ENCODE measurements at places on chromosomes 3 and 15.

DNA sequence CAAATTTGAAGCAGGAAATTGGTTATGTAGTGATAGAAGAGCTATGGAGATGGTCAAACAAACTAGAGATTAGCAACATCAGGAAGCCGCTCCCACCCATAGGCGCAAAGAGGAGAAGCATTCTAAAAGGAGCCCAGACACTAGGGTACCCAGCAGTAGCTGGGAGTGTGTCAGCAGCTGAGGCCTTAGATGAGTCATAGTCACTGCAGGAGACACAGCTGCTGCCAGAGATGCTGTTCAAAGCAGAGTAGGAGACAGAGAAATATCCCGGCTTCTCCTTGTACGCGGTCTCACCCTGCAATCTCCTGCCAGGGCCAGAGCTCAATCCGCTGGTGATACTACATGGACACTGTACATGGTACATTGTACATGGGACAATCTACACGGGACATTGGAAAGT lies 61.9 kb downstream of the VGLL3 start:
- DNase-seq, result no peak

- no peak for DNase-seq
Observed at GRCh38 chr15:88637841-88638625, 783 bp upstream of the ISG20 start.

DNA sequence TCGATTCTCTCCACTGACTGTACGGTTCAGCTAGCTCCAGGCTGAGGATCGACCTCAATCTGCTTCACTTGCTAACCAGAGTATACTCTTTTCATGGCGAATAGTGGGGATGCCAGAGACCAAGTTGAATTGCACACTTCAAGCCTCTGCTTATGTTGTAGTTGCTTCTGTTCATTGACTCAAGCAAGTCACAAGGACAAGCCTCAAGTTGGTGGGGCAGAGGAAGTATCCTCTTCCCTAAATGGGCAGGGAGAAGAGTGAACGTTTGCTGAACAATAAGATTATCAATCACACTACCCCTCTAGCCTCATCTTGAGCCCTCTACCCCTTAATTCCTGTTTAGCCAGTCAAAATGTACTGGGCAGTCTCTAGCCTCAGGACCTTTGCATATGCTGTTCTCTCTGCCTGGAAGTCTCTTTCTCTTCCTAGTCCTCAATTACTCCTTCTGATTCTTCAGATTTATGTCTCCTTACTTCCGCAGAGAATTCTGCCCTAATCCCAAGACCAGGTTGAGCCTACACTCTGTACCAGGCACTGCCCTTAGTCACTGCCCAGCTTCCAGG lies 390.4 kb upstream of the PROK2 start:
- DNase-seq, result no peak

DNA sequence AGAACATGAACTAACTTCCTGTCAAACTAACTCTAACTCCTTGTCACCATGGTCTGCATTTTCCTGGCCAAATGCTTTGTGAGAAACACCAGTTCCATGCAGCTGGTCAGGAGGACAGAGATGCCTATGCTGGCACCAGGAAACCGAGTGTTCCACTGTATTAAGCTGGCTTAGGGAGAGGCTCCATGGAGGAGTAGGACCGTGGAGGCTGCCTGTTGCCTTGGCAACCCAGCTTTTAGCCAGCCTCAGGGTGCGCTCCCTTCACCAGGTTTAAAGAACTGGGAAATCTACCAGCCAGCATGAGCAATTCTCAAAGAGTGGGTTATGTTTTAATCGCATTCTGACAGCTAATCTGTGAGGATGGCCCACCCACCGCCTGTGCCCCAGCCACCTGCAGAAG lies 394.1 kb downstream of the OCA2 start:
- DNase-seq, result no peak

- peak; percentile 83 for DNase-seq
Observed at GRCh38 chr3:141336672-141337522, 31.4 kb upstream of the ZBTB38 start.

DNA sequence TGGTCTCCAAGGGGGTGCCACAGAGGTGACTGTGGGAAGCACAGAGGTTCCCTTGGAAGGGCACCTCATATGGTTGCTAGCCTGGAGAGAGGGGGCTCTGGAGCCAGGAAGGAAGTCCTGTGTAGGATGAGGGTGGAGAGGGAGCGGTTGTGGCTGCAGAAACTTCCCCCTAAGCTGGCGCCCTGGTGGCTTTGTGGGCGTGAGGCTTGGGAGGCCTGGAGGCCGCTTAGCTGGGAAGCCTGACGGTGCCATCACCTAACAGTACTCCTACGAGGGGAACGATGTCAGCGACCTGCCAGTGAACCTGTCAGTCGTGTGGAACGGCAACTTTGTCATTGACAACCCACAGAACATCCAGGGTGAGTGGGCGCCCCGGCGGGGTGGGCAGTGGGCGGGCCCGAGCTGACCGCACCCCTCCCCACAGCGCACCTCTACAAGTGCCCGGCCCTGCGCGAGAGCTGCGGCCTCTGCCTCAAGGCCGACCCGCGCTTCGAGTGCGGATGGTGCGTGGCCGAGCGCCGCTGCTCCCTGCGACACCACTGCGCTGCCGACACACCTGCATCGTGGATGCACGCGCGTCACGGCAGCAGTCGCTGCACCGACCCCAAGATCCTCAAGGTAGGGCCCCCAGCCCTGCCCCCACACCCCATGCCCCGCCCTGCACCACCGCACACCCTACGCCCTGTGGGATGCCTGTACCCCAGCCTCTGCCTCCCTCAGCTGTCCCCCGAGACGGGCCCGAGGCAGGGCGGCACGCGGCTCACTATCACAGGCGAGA lies 31.0 kb downstream of the PLXNA1 start:
- DNase-seq, result no peak

DNA sequence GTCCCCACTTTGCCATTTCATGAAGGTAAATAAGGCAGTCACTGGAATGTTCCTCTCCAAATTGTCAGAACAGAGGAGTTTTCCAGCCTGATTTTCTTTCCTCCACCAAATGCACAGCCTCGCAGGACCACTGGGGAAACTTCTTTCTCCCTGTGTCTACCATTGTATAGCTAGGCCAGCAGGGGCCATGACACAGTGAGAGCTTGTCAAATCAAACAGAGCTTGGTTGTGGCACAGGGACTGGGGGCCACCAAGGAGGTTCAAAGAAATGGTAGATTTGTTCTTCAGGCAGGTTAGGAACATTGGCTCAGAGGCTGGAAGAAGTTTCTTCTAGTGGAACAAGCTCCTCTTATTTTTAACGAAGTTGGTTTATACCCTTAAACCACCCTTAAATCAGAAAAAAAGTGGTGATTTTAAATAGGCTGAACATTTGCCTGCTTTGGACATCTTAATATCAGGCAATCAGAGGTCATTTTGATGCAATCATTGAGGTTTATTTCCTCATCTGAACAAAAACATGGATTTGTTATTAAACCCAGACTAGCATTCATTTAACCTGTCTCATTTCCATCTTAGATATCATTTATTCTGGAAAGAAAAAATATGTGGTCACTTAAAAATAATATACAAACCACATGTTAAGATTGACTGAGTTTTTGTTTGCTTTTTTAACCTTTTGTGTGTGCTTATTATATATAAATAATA lies 105.6 kb downstream of the GTPBP8 start:
- DNase-seq, result peak; percentile 56

DNA sequence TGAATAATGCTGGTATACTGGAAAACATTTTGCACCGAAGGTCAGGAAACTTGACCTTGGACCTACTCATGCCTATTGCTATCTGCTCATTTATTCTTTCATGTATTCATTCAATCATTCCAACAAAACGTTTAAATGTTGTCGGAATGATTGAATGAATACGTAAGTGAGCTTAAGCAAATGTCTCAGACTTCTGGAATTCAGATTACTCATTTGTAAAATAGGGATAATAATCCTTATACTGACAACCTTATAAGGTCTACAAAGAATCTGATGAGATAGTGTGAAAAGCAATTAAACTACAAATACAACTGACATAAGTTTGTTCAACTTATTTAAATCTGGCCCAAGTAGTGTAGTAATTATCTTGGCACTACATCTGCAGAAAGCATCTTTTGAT lies 288.7 kb downstream of the WDR72 start:
- DNase-seq, result no peak

DNA sequence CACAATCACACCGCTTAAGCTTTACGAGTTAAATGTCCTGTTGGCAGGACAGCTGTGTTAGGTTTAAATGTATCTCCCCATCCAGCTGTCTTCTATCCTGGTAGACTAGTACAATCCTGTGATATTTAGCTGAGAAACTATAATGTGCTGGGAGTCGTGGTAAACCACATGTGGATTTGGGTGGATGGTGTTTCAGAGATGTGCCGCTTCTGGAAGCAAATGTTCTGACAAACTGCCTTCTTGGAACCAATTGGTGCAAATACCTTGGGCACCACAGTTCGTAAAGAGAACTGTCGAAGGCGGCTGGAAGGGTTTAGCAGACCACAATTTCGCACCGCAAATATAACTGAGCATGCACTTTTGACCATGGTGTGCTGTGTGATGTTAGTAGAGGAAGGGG lies 15.0 kb downstream of the SCG5 start:
- peak; percentile 16 for DNase-seq

- peak; percentile 33 for DNase-seq
Observed at GRCh38 chr3:179093807-179094206, 22.2 kb upstream of the ZMAT3 start.

DNA sequence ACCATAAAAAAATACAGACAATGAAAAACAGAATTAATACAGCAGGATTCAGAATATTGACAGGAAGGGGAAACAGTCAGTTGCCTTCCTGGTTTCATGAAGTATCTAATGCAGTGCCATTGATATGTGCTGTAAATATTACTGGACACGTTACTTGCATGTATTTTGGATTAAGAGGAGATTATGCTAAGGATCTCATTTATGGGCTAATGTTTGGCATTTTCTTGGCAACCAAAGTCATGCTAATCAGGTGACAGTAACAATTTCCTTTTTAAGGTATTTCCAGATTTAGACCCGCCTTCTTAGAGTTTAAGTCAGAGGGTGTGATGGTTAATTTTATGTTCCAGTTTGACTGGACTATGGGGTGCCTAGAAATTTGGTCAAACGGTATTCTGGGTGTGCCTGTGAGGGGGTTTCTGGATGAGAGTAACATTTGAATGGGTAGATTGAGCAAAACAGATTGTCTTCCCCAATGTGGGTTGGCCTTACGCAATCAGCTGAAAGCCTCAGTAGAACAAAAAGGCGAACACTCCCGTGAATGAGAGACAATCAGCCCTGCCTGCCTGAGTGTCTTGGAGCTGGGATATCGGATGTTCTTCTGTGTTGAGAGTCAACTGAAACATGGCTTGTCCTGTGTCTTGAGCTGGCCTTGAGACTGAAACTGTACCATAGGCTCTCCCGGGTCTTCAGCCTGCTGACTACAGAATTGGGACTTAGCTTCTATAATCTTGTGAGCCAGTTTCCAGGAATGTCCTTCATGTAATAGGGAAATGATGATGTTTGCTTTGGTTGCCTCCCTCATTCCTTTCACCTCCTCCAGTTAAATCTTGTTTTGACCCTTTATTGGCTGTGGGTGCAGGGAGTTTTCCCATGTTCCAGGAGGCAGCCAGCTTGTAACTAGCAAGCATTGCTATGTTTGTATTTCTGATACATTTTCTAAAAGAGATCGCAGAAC lies 10.5 kb downstream of the SQOR start:
- DNase-seq, result peak; percentile 57

DNA sequence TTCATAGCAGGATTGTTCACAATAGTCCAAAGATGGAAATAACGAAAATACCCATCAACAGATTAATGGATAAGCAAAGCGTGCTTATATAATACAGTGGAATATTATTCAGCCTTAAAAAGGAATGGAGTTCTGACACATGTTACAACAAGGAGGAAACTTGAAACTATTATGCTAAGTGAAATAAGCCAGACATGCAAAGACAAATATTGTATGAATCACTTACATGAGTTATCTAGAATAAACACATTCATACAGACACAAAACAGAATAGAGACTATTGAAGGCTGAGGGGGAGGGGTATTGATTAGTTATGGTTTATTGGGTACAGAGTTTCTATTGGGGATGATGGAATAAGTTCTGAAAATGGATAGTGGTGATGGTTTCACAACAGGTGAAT lies 438.6 kb downstream of the CADM2 start:
- no peak for DNase-seq

DNA sequence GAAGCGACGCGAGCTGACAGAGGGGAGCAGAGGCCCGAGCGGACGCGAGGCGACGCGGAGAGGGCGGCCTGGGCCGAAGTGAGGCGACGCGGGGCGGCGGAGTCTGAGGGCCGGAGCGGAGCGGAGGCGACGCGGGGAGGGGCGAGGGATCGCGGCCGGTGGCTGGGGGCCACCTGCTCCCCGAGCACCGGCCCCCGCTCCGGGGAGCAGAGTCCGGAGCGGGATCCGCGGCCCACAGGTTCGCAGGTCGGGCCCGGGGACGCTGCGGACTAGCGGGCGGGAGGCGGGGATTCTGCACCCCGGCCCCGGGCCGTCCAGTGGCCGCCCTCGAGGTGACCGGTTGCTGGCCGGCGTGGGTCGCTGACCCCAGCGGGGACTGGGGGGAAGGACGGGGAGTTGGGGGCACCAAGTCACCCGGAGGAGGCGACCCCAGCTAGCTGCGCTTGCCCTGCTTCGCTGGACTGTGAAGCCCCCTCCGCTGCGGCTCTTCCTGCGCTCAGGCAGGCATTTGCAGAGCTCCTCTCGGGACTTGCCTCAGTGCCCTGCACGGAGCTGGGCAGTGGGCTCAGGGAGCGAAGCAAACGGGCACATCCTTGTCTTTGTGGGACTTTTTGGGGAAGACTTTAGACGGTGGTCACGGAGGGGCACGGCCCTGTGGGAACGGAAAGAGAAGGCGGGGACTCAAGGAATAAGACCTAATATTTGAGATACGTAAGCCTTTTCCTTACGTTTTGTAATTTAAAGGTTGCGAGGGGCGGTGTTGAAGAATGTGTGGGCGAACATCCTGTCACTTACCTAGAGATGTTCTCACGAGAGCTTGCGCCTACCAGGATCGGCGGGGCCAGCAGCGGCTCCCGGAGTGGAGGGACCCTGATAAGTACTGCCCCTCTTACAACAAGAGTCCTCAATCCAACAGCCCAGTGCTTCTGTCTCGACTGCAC lies 566 bp downstream of the HMCES start:
- DNase-seq, result peak; percentile 68

DNA sequence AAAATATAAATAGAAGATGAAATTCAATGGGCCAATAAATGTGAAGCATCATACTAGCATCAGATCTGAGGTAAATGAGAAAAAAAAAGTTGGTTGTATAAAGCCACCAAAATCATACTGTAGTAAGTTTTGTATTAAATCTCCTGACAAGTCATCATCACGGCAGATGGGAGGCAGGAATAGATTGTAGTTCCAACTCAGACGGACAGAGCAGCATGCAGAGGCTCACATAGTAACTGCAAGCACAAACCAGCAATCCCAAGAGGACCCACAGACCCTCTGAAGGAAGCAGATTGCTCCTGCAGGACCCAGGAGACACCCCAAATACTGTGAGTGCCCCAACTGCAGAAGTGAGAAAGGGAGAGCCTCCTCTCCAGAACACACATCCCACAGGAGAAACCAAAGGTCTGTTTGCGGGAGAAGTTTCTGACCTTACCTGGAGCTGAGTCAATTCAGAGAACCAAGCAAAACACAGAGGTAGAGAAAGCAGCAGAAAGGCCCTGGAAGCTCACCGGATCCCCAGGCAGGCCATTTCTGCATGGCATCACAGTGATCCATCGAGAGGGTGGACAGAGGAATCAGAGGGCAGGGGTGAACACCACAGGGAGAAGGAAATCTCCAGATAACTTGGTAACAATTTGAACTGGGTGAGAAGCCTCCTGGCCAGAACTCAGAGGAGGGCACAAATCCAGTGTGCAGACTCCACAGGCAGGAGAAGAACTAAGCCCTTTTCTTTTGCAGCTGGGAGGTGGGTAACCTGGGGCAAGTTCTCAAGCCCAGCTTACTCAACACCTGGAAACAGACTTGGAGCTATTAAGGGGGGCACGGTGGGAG lies 141.6 kb upstream of the ARHGEF26 start:
- no peak for DNase-seq

Data from astrocyte of the spinal cord (primary cell).